Esophagus squamous epithelium (tissue), 5 donors: ENCODE measurements at places on chromosomes 5 and 9.

GRCh38 chr5:178388386-178389025 is 155.9 kb upstream of the PHYKPL start:
- no peak for DNase-seq

DNA sequence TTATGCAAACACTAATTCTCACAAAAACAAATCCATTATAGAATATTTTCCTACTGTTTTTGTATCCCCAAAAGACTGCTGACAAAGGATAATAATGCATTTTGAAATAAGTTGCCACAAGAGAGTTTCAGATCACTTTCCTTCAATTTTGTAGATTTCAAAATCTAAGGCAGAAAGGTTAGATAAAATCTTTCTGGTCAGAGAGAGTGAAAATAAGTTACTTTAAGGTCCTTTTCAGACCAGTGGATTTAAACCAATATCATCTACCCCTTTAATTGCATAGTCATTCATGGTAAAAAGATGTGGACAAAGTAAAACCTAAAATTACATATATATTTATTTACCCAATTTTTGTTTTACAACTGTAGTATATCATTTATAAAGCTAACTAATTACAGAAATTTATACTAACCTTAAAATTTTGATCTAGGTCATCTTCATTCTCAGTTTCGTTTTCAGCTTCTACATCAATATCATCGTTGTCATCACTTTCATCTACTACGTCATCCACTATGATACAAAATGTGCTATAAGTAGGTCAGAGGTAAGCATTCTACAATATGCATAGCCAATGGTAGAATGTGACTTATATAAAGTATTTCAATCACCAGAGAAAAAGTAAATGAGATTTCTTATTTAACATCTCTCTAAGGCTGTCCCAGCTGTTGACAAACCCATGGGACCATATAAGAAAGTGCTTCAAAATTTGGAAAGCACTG is 95.7 kb downstream of the AGTPBP1 start:
- DNase-seq = no peak

GRCh38 chr5:127417528-127417927 is 99.9 kb upstream of the PRRC1 start:
- DNase-seq = no peak

DNA sequence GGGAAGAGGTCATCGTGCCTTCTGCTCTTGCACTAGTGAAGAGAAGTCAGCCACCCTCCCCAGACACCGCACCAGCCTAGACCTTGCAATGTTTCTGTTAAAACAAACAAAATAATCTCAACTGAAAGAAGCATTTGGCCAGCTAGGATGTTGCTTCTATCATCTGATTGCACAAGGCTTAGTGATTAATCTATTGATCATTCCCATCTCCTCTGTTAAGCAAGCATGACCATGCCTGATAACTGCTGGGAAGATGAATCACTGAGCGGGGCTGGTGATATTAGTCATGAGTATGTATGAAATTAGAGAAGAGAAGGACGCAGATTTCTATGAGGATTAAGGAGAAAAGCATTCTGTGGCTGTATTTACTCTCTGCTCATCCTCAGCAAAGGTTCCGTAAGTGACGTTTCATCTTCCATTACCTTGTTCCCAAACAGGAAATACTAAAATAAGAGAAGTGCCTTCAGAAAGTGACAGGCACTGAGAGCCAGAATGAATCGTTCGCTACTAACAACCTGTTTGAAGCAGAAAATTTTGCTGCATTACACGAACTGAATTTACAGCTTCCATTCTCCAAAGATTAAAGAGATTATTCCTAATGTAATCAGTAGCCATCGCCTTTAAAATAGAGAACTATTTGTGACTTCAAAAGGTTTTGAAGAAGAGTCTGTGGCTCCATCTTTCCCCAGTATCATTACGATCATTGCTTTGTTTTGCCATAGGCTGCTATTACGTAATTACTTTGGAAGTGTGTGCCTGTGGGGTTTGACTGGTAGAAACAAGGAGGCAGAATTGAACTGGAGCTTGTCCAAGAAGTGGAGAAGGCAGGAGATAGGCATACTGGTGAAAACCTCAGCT is 219.1 kb downstream of the MED10 start:
- DNase-seq = no peak

GRCh38 chr5:39846144-39846543 is 421.4 kb upstream of the DAB2 start:
- DNase-seq = no peak

GRCh38 chr5:177397875-177398390 is 2.5 kb downstream of the PFN3 start:
- DNase-seq = no peak

DNA sequence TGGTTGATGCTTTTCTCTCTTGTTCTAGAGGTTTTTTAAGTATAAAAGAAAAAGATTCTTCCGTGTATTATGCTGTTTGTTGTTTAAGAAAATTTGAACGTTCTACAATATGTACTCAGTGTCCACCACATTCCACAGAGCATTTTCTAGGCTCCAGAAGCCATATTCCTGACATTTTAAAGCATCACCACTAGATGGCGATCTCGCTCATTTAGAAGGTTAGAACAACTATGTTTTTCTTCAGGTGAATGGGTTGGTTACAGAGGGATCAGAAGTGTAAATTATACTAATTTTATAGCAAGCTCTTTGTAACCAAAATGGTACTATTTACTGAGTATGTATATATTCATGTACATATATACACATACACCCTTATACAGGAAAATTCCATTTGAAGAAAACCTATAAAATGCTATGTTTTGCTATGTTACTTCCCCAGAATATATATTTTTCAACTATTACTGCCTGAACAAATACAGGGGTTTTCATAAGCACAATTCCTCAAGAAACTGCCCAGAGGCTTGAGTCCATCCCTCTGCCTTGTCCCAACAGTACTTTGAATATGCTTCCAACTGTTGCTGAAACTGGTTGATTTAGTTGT is 284.3 kb downstream of the CCDC171 start:
- DNase-seq = no peak

DNA sequence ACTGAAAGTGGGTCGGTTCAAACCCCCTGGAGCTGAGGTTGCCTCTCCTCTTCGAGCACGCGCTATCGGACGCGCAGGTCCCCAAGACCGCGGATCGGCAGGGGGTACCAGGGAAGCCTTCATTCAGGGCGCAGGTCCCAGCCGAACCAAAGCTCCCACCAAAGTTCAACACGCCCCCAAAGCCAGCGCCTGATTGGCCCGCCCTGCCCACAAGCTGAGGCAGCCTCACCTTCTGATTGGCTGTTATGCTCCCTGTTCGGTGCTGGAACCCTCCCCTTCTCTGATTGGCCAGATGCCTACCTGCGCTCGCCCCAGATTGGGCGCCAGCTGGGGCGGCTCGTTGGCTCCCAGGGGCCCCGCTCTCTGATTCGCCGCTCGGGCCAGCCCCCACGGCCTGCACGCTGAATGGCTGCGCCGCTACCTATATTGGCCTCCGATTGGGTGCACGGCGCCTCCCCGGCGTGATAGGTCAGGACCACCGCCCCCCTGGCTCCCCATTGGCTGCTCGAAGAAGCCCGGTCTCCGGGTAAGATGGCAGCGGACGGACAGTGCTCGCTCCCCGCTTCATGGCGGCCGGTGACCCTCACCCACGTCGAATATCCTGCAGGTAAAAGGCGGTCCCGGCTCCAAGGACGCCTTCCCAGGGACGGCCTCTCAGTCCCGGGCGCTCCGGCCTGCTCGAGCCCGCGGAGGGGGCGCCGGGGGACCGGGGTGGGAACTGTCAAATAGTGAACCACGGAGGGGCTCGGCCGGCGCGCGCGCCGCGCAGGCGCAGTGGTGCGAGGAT is at the start of gene DOLPP1:
TSS of gene DOLPP1 (plus strand) at position 511 of the 787 bp plus-strand sequence. CDS start at position 532, 21 bp downstream.
- peak; percentile 98 for DNase-seq

- DNase-seq = no peak
These were observed 115.7 kb downstream of the TRIO start for GRCh38 chr5:14258840-14259239.

- DNase-seq = peak; percentile 3
These were observed 3.0 kb upstream of the FAM13B start for GRCh38 chr5:138035605-138036537.

DNA sequence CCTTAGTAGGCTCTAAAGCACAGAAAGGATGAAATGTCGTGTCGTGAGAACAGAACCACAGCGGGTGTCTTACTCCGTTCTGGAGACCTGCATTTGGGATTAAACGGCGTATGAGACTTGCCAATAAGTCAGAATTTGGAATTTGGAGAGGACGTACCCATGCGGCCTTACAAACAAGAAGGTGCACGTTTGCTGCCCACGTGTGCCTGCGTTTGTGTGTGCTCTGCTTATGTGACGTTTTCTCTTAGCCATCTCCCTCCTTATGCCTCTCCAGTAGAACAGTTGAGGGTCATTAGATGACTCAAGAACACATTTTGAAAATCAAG is 171.6 kb upstream of the OTULINL start:
- DNase-seq = no peak

- DNase-seq = no peak
These were observed 50.2 kb downstream of the RICTOR start for GRCh38 chr5:39024005-39024404.

DNA sequence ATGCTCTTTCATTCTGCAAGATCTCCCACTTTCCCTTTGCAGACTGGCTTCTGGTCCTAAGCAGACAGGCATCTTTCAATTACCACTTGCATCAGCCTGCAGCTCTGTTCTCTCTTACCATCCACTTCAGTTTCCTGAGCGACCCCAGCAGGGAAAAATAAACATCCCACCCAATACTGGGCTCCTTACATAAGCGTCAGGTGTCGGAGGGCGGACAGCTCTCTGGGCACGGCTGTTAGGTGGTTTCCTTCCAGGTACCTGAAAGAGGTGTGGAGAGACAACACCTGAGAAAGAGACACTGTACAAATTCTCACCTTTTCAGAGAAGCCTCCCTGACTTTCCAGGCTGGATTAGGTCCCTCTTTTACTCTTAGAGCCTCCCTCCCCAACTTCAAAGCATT is 145.1 kb upstream of the PANK3 start:
- DNase-seq = no peak

DNA sequence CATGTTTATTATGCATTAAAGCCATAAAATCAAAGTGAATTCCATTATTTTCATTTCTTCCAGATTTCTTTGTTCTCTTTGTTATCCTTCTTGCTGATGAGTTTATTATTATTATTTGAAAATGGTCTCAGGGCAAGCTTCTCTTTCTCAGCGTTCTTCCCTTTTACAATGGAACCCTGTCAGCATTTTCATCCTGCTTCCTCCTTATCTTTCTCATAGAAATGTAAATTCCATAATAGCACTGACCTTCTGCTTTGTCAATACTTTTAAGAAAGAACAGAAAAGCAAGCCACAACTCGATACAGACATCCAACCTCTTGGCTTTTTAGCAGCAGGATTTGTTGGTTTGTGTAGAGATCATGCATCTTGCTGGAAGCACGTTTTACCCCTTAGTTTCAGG is 114.0 kb upstream of the BASP1 start:
- DNase-seq = no peak

- DNase-seq = no peak
These were observed 40.6 kb downstream of the TMEM174 start for GRCh38 chr5:73213566-73213998.

DNA sequence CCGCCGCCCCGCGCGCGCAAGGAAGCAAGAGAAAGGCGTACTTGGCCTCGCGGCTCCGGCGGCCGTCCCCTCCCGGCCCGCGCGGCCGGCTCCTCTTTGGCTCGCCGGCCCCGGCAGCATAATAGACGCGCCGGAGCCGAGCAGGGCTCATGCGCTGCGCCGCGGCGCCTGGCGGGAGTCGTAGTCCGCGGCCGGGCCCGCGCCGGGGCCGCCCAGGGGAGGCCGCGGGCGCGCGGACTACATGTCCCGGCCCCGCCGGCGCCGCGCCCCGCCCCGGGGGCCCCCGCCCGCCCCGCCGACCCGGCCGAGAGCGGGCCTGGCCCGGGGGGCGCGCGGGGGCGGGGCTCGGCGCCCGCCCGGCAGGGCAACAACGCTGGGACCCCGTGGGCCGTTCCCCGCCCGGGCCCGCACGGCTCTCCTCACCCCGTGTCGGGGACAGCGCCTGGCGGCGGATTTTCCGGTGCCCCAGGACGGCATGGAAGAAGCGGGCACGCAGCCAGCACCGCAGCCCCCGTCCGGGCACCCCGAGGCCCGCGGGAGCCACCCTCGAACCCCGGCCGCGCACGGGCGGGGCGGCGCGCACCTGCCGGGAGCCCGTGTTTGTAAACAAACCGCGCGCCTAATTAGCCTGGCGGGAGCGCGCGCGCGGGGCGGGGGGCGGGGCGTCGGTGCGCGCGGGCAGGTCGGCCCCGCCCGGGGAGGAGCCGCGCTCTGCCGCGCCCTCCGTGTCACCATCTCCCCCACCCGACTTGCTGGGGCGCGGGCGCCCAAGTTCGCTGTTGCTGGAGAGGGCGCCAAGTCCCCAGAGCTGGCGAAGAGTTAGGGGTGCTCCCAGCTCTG is at the start of gene BRD3:
TSS of gene BRD3 (minus strand) at position 123 of the 840 bp plus-strand sequence. CDS start 14,549 bp downstream, outside the sequence.
- DNase-seq = peak; percentile 35

GRCh38 chr5:99445805-99446204 is 517.0 kb upstream of the CHD1 start:
- DNase-seq = no peak

DNA sequence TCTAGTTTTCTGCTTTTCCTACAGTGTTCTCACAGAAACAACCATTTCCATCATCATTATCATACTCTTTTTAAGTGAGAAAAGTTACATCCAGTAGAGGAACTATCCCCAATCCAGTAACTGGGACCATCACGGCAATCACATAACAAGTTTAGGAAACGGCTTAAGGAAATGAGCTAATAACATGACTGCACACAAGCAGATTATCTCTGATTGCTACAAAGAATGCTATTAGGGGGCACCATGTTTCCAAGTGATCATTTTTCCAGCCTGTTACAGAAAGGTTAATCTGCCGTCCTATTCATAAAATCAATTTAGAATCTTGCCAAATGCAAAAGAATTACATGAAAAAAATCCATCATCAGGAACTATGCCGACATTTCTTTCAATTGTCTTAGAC is 94.6 kb downstream of the EFNA5 start:
- no peak for DNase-seq

- no peak for DNase-seq
These were observed 9.9 kb downstream of the GFPT2 start for GRCh38 chr5:180343110-180343830.

DNA sequence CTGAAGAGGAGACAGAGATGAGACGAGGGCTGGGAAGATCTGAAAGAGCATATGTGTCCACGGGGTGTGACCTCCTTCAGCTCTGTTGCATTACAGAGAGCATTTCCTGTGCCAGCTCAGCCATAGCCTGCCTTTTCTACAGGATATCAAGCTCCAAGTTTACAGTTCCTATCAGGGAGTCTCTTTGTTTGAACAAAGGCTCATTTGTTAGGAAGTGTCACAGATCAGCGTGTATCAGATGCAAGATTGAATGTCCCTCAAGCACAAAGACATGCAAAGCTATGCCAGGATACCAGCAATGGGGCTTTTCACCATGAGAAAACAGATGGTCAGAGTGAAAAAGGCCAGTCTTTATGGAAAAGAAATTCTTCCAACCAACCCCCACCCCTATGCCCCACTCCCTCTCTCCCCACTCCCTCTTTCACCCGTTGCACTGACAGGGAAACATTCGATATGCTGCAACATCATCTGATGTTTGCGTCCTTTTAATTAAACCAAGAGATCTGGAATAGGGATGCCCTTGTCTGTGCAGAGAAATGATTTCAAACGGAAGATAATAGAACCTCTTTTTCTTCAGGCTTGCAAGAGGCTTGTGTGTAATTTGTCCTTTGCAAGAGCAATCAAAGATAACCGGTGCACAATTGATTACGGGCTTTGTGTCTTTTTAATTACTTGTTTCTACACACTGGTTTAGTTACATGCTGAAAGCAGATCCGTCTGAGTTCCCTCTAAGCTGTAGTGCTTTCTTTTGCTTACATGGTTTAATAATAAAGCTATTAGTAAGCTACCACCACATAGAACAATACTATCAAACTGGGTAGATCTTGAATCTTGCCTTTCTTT is 263.1 kb upstream of the RGMB start:
- no peak for DNase-seq
